ENCODE measurements at places on chromosomes 3 and 15.

GRCh38 chr3:12902181-12902999 lies 61.0 kb upstream of the RPL32 start:
- DNase-seq = no peak

- no peak for DNase-seq
These were observed 89.8 kb upstream of the RARB start for GRCh38 chr3:25338158-25338725.

DNA sequence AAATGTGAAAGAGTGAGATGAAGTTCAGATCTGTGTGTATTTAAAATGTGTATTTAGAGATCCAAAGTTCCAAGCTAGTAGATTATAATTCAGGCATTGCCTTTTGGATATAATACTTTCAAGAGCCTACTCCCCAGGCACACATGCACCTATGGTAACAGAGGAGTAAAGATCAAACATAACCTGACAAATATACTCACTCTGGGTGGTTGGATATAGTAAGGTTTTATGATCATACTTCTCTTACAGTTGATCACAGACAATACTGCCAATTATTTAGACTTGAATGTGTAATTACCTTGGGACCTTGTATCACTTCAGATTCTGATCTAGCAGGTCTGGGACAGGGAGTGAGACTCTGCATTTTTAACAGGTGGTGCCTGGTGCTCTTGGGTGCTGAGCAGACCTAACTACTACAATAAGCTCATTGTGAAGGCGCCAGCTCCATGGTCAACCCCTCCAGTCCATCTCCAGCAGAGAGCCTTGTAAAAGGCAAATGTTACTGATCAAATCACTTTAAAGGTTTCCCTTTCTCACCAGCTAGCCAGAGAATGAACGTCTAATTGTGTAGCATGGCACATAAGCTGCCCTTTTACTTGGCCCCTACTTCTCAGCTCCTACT lies 55.5 kb downstream of the NBEAL2 start:
- DNase-seq = no peak

GRCh38 chr3:126415661-126416591 lies 21.2 kb downstream of the CFAP100 start:
- no peak for DNase-seq

- no peak for DNase-seq
These were observed 53.0 kb downstream of the SLC6A1 start for GRCh38 chr3:11045536-11045935.

GRCh38 chr3:185851046-185851445 lies 26.2 kb upstream of the IGF2BP2 start:
- no peak for DNase-seq

DNA sequence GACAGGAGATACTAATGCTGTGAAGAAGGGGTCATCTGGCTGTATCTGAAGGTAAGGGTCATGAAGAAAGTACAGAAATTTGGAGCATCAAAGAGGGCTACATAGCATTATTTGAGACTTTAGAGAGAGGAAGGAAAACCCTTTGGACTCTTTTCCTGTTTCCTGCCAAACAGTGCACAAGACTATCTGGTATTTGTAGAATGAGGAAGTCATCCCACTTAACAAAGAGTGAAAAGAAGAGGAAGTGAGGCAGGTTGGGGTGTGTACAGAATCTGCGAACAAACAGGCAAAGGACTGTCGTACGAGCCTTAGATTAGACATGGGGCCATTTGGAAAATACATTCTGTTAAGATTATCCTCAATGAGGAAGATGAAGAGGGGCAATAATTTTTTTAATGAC lies 546.8 kb upstream of the EPHA6 start:
- DNase-seq = no peak

GRCh38 chr3:107752202-107752990 lies 229.6 kb downstream of the BBX start:
- peak; percentile 52 for DNase-seq
